ENCODE measurements at places on chromosomes 2 and 18.
A peak's percentile ranks its signal among the peaks of the same experiment; 100 is the strongest.

DNA sequence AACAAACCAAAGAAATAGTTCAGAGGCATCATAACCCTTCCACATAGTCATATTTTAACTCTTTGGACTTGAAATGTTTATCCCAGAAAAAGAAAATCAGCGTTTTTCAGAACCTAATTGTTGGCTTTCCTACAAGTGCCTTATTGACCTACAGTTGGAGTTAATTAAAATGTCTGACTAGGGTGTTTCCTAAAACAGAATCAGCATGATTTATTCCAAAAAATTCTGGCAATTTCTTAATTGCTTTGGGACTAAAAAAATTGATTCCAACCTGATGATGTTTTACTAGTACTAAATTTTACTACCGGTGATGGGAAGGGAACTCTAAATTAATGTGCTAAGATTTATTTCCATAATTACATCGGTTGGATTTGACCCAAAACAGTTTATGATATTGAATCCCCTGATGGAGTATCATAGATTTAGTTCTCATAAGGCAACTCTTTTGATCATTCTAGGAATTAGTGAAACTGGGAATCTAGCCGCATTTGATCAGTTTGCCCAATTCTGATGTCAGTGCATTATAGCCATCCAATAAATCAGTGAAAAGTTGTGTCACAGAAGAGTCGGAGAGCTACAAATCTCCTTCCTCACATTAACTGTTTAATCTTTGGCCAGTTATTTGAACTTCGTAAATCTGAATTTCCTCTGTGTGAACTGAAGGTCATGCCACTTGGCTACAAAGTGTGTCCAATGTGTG lies 134.3 kb upstream of the DSEL start:
- no peak for DNase-seq

- DNase-seq: peak; percentile 32
Observed at GRCh38 chr18:51195451-51196117, 1.9 kb downstream of the MEX3C start.

- no peak for DNase-seq
Observed at GRCh38 chr2:108266218-108266617, 22.5 kb upstream of the SULT1C2 start.

GRCh38 chr2:13821255-13821880 lies 811.1 kb upstream of the LRATD1 start:
- no peak for DNase-seq

GRCh38 chr2:102418421-102418961 lies 4.5 kb upstream of the IL18RAP start:
- DNase-seq: peak; percentile 67

DNA sequence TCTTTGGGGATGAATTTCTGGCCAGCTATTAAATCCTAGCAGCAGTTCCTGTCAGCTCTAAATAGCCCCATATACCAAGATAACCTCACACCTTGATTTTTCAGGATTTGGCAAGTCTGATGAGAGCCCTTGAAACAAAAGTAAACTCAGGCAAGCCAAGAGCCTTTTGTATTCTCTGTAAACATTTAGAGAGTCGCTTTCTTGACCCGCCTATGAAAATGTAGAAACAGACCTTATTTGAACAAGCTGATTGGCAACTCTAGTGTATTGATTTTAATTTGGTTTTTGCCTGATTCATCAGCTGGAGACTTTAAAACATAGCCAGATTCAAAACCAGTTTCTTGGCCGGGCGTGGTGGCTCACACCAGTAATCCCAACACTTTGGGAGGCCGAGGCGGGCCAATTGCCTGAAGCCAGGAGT lies 43.4 kb downstream of the CABLES1 start:
- DNase-seq: no peak

GRCh38 chr2:165113414-165113813 lies 90.4 kb downstream of the SCN3A start:
- DNase-seq: no peak

DNA sequence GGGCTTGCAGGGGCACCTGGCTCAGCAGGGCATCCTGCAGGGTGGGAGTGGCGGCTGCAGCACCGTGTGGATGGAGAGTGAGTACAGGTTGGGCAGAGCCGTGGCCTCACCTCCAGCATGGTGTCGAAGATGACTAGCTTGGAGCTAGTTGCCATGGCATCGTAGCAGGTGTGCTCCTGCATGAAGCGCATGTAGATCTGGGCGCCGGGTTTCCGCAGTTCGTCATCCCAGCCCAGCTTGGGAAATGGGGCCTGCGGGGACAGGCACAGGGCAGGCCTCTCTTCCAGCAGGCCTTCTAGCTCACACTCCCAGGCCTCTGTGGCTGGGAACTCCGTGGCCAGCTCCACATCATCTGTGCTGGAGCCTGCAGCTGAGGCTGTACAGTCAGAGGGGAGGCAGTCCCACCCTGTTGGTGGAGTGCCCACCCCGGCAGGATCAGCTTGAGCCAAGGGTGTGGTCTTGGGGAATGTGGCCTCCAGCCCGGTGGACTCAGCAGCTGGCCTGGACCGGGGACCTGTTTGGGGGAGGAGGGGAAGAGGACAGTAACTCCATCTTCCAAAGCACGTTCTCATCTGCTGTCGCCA lies 1.6 kb downstream of the PRKAG3 start:
- DNase-seq: no peak

DNA sequence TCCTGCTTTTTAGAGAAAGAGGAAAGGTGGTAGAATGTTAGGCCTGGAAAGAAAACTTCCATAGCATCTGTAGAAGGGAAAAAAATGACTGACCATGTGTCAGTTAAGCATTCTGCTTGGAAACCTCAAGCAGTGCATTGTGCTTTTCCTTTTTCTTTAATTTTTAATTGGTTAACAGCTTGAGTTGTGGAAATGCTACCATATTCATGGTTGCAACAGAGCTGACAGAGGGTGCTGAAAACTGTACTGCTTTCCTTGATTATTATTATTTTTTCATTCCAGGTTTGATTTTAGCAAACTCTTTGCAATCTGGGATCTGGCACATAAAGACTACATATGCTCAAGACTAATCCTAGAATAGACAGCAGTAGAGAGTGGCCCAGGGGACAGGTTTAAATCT lies 404.5 kb downstream of the EPHA4 start:
- DNase-seq: no peak

DNA sequence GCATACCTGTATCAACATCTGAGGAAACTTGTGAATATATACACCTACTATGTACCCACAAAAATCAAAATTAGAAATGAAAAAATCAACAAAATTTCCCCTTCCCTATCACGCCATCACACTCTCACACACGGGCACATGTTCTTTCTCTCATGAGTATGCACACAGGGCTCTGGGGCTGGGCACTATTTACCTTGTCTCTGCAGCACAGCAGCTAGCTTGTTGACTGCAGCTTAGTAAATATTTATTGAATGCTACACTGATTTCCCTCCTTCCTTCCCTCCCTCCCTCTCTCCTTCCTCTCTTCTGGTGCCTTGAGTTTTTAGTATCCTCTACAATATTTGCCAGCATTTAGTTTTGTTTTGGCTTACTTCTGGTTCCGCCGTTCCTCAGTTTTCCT lies 182.7 kb upstream of the LHCGR start:
- DNase-seq: no peak

- DNase-seq: no peak
Observed at GRCh38 chr2:32748158-32748557, 120.3 kb downstream of the TTC27 start.

DNA sequence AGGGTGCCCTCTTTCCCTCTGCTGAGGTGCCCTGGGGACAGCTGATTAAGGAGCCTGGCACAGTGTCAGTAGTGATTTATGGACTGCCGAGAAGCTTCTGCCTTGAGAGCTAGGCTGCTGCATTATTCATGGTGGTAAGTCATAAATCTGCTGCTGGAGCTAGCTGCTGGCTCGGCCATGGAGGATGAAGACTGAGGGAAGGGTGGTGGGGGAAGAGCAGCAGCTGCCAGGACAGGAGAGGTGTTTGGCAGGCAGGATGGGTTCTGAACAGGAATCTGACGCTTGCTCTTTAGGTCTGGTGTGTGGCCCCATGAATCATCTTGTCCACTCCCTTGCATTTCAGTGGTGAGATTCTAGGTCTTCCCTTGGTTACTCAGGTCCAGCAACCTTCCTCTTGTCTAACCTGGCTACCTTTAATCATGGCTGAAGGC lies 296.3 kb downstream of the DYSF start:
- no peak for DNase-seq

- DNase-seq: no peak
Observed at GRCh38 chr2:241577413-241578122, 19.0 kb downstream of the BOK start.

DNA sequence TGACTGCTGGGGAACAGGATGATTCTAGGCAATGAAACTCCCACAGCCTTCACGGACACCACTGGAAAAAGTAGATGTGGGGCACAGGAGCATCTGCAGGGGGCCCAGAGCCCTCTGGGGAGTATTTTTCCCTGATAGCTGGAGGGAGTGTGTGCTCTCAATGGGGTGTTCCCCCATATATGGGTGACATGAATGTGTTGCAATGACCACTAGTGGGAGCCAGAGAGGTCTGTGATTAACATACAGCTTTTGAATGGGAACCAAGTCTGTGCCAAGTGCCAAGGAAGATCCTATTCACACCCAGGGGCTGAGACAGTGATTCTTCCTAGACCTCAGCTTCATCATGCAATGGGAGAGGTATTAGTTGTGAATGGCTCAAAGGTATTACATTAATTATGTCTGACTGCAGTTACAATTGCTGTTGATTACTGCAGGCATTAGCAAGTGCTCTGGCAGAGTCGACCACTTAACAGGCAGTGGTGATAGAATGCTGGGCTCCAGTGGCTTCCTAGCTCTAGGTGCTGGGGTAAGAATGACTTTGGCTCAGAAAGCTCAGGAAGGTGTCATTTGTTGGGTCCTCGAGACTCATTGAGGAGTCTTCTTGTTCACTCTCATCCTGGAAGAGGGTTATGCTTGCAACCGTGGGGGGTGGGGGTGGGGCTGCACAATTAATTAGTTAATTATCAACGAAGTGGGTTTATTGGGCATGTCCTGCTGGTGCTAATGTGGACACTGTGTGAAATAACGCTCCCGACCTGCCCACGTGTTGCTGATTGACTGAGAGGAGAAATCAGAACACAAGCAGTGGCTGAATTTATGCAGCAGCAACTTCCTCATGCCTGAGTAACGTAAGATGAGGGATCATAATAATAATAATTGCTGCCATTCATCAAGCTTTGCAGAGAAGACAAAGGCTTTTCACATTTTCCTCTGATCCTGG lies 194.1 kb downstream of the CLIP4 start:
- DNase-seq: peak; percentile 54

GRCh38 chr2:179106342-179106675 lies 56.4 kb upstream of the CCDC141 start:
- DNase-seq: no peak

- DNase-seq: no peak
Observed at GRCh38 chr2:2960441-2961133, 417.0 kb downstream of the EIPR1 start.

DNA sequence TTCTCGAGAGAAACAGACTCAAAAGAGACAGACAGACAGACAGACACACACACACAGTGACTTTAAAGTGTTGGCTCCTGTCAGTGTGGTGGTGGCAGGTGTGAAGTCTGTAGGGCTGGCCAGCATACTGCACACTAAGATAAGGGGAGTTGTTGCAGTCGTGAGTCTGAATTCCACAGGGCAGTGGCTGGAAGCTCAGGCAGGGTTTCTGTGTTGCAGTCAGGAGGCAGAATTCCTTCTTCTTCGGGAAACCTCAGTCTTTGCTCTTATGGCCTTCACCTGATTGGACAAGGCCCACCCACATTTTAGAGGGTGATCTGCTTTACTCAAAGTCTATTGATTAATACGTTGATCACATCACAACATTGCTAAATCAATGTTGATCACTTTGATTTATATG lies 478.4 kb upstream of the HS6ST1 start:
- no peak for DNase-seq

DNA sequence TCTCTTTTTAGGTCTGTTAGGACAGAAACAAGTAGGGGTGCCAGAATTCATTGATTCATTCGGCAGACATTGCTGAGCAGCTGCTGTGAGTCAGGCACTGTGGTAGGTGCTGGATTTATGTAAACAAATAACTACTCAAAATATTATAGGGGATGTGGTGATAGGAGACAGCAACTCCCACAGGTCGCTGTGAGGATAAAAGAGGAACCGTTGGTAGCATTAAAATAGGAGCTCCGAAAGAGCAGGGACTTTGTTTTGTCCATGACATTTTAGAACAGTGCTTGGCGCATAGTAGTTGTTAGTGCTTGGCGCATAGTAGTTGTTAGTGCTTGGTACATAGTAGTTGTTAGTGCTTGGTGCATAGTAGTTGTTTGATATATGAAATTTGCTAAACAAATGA lies 29.2 kb downstream of the ATP6V1C2 start:
- DNase-seq: no peak

- DNase-seq: no peak
Observed at GRCh38 chr2:114127372-114127771, 237.5 kb downstream of the ACTR3 start.

DNA sequence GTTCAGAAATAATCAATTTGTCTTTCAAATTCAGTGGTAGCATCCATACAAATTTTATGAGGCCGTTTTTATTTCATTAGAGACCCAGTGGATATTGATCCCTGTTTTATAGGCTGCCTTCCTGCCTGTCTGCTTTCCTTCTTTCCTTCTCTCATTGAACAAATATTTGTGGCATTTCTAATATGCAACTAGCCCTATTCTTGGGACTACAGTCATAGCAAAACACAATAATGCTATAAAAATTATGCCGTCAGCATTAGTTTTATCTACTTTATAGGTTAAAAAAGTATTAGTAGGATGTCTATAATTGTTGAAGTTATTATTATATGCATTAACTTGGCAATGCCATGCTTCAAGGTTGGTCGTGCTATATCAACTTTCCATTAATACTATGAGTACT lies 2037.8 kb upstream of the LRRTM1 start:
- no peak for DNase-seq

DNA sequence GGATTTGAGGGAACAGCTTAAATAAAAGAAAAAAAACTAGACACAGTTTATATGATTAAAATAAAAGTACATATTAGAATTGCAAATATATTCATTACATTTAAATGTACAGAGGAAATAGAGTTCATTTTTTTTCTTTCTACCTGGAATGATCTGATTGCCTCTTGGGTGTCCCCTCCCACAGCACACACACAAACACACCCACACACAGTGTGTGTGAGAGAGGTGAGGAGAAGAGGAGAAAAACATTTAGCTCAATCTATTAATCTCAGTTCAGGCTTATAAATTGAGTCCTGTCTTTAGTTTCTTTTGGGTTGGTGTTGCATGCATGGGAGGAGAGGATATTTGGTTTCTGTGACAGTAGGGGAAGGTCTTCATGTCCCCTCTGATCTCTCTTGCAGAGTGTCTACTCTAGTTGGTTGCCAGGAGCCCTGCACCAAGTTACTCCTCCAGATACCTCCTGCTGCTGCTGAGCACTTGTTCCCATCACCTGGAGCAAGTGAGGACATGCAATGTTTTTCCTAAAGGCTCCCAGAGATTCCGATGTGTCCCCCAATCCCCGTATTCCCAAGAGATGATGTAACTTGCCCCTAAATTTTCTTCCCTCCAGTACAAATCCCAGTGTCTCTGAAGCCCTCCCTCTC lies 50.8 kb upstream of the REG3A start:
- no peak for DNase-seq

- peak; percentile 66 for DNase-seq
Observed at GRCh38 chr18:3605954-3606443, 156.0 kb downstream of the TGIF1 start.

All from CD4-positive, alpha-beta T cell treated with Interleukin-15 for 4 hours (primary cell).